ENCODE measurements at places on chromosomes 4 and X. TPM values are rescaled to one million over a fixed set of nuclear protein-coding genes. Genes with fewer than 3 reads are reported as not detected.

The FGF2 gene
- total RNA-seq, result 26.3 TPM

The SERPINA7 gene
- total RNA-seq, result not detected

The PRSS12 gene
- total RNA-seq, result 32.3 TPM

The GPR173 gene
- total RNA-seq, result 26.3 TPM

The PPARGC1A gene
- 40.5 TPM for total RNA-seq

The BMPR1B gene
- 13.0 TPM for total RNA-seq

The METAP1 gene
- total RNA-seq, result 38.7 TPM

The ADAD1 gene
- total RNA-seq, result not detected

The ITM2A gene
- total RNA-seq, result 104 TPM

The MMRN1 gene
- total RNA-seq, result 23.6 TPM

The GRIA2 gene
- 46.6 TPM for total RNA-seq

The KLF8 gene
- 11.3 TPM for total RNA-seq

The ZNF280C gene
- total RNA-seq, result 9.8 TPM

The MED12 gene
- 48.8 TPM for total RNA-seq

The SPANXC gene
- total RNA-seq, result not detected

The MAD2L1 gene
- total RNA-seq, result 5.8 TPM

The FAM9B gene
- total RNA-seq, result not detected

The BANK1 gene
- total RNA-seq, result 0.77 TPM

The RS1 gene
- 39.0 TPM for total RNA-seq

The CENPVL3 gene
- 1.9 TPM for total RNA-seq

The CCDC160 gene
- 2.2 TPM for total RNA-seq

The TRIML1 gene
- not detected for total RNA-seq

The CACNA1F gene
- total RNA-seq, result 27.9 TPM

The MAGEE1 gene
- total RNA-seq, result 9.6 TPM

The ARSJ gene
- total RNA-seq, result 6.1 TPM

The SSX2 gene
- not detected for total RNA-seq

The S100G gene
- total RNA-seq, result not detected

The VSIG4 gene
- total RNA-seq, result 10.9 TPM

The AWAT2 gene
- not detected for total RNA-seq

The PARM1 gene
- total RNA-seq, result 47.4 TPM

The GC gene
- total RNA-seq, result not detected

The OPN1MW2 gene
- total RNA-seq, result not detected

The SMIM20 gene
- total RNA-seq, result 49.1 TPM

The OPHN1 gene
- total RNA-seq, result 19.1 TPM

The AMELX gene
- not detected for total RNA-seq

The SH3D19 gene
- 59.9 TPM for total RNA-seq

The HS3ST1 gene
- total RNA-seq, result 2.3 TPM

The CCDC149 gene
- total RNA-seq, result 28.0 TPM

Measured in camera-type eye (tissue), 1 donor.